ENCODE measurements at places on chromosomes 12 and 14.

GRCh38 chr12:76549131-76549530 is 10.4 kb downstream of the OSBPL8 start:
- no peak for DNase-seq

DNA sequence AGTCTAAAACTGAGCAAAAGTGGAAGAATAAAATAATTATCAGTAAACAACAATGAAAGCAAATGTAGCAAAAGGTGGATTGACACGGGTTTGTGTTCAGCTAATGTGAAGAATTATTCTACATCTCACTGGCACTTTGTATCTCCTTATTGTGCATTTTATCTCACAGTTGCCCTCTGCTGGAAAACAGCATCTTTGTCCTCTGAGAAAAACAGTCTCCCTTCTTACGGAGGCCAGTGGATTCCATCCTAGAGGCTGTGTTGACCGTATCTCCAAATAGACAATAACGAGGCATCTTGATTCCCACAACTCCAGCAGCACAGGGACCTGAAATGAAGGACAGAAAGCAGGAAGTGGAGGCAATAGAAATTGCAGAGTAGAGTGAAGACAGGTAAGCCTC is 51.3 kb upstream of the PLBD1 start:
- DNase-seq: peak; percentile 12

- DNase-seq: no peak
Observed at GRCh38 chr12:59383079-59383822, 212.6 kb upstream of the SLC16A7 start.

DNA sequence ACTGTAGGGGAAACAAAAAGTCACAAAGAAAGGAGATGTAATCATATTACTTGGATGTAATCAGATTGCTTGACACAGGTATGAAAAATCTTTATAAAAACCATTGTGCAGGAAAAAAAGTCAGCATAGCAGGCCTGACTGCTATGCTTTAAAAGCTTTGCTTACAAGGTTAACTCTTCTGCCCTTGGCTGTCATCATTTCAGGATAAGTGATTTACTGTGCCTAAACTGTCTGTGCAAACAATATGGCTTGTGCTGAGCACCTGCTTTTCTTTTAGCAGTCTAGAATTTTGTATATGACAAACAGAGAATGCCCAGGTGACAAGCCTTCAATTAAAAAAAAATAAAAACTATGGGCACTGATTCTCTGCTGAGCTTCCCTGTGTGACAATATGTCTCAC is 63.8 kb upstream of the PLEKHG7 start:
- no peak for DNase-seq

DNA sequence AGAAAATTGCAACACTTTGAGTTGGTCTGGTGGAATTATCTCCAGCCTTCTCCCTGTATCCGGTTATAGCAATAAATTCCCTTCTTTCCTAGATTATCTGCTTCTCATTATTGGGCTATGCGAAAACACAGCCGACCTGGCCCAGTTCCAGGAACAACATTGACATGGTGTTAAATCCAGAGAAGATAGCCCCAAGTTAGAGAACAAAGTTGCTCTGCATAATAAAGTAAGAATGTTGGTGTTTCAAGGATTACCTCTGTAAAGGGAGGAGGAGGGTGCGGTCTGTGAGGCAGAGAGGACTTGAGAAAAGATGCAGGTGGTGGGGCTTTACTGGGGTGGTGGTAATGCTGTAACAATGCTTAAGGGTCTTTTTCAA is 12.1 kb downstream of the TCL1A start:
- no peak for DNase-seq

GRCh38 chr12:21843795-21844194 is 69.3 kb upstream of the KCNJ8 start:
- DNase-seq: no peak

DNA sequence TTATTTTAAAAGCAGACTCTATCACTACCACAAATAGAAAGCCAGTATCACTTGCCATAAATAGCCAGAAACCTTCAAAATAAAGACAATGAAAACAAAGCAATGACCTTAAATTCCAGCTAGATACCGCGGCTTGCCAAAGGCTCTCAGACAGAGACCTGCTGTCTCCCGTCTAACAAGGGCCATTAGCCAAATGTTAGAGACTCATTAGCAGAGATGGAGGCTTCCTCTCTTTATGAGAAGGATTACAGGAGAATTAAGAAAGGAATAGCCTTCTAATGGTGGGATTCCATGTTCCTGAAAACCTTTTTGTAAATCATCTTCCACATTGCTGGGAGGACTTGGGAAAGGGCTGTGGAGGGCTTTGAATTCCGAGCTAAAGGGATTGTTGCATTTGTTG is 206.7 kb downstream of the AACS start:
- DNase-seq: no peak

- no peak for DNase-seq
Observed at GRCh38 chr14:53537422-53538315, 384.5 kb upstream of the DDHD1 start.

- no peak for DNase-seq
Observed at GRCh38 chr12:121217063-121217462, 7.1 kb downstream of the P2RX4 start.

GRCh38 chr12:101356794-101357193 is 50.8 kb downstream of the ARL1 start:
- DNase-seq: no peak

GRCh38 chr14:93977171-93977570 is 801 bp upstream of the ASB2 start:
- DNase-seq: no peak

DNA sequence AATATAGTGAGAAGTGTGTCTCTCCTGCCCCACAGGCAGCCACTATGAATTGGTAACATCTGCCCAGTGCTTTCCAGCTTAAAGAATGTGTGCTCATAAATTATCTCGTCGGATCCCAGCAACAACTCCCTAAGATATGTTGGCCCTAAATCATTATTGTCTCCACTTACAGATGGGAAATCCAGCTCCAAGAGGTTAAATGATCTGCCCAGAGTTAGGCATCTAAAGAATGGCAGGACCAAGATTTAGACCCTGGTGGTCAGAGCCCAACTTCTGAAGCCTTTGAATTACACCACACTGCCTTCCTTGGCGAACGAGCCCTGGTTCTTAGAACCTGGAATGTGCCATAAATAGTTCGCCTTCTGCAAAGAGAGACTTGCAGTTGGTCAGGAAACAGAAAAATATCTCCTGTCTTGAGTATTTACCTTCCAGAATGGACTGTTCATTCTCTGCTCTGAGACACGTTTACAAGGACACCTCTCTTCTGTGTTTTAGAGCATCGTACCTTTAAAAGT is 20.1 kb upstream of the PLEK2 start:
- DNase-seq: no peak

- no peak for DNase-seq
Observed at GRCh38 chr14:30966415-30967363, 58.8 kb upstream of the AP4S1 start.

DNA sequence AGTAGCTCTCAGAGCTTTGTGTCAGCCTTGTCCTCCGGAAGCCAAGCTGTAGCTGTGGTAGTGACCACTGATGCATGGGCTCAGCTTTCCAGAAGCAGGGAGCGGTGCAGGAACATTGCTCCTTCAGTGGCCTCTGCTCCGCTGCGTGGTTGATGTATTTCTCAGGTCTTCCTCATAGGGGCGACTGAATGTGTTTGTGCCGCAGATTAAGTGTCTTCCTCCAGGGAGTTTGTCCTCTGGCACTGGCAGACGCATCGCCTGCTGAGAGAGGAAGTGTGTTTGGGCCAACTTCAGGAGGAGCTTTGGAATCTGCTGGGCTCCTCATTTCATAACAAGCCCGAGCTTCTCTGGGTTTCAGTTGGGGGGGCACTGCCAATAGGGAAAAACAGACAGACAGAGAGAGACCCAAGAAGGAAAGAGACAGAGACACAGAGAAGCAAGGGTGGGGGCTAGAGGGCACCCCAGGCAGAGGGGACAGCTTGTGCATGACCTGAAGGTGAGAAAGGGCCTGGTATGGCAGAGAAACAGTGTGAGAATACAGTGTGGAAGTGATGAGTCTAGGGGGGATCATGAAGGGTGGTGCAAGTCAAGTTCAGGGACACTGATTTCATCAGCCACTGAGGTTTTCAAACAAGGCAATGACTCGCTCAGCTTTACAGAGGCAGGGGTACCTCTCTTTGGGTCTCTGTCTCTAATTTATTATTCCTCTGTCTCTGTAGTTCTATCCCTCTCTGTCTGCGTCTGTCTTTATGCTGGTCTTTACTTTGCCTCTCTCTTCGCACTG is 69.4 kb upstream of the PRIMA1 start:
- no peak for DNase-seq

GRCh38 chr12:104237930-104238329 is 22.4 kb downstream of the TXNRD1 start:
- no peak for DNase-seq

DNA sequence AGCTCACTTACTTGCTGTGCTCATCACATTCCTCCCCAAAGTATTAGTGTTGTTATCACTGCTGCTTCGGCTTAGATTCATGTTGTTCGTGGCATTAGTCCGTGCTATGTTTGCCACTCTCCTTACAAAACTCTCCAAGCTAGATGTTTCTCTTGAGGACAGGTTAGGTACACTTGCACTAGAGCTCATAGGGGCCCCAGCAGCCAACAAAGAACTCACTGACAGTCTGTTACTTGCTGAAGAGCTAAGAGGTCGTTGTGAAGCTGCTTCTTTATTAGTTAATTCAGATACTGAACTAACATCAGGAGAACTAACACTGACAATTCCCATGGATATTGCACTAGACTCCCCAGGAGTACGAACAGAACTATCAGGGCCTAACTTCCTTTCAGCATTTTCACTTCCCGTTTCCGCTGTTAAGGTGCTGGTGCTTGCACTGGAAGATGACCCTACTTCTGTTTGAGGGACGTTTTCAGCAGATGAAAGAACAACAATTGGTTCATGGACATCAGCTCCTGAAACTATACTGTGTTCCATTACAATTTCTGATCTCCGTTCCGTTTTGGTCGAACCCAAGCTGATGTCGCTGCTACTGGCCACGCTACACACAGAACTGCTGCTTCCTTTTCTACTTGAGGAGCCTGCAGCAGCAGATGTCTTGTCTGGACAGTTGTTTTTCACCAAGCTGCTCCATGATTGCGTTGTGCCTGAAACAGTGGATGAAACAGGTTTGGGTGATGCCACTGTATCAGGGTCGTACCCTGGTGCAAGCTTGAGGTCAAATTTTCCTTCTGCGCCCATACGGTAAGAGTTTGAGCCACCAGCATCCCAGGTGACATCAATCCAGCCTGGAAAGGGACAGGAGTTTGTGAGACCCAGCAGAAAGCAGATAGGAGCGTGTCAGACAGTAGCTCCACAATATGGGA is 78.7 kb downstream of the HECTD1 start:
- no peak for DNase-seq

- DNase-seq: no peak
Observed at GRCh38 chr12:32776258-32776657, 20.6 kb upstream of the YARS2 start.

GRCh38 chr12:115941362-115941761 is 336.1 kb downstream of the MED13L start:
- no peak for DNase-seq

GRCh38 chr14:69034612-69035262 is 55.6 kb upstream of the ACTN1 start:
- no peak for DNase-seq

GRCh38 chr14:57846596-57846995 is 19.3 kb downstream of the SLC35F4 start:
- DNase-seq: no peak

DNA sequence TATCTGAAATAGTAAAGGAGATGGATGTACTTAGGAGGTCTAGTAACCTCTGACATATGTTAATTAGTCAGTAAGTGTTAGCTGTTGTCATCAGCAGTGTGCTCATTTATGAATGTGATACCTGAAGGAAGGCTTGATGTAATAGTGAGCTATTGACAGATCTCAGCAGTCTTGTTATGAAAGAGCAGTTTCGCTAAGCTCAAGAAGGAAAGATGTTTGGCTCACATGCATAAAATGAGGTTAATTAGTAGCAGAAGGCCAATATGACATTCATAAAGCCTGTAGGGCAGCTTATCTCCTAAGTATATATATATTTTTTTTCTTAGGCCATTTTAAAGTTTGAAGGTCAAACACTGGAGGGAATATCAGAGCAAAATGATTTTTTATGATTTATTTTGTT is 2.8 kb downstream of the FAM234B start:
- no peak for DNase-seq

GRCh38 chr12:88952562-88952942 is 372.3 kb upstream of the KITLG start:
- no peak for DNase-seq

- DNase-seq: no peak
Observed at GRCh38 chr12:71556875-71557274, 106.8 kb downstream of the ZFC3H1 start.

All from CD4-positive, alpha-beta T cell treated with Interleukin-15 for 4 hours (primary cell).